Regular cardiac myocyte (primary cell): ENCODE measurements at places on chromosomes 11 and 22. TPM values are rescaled to one million over a fixed set of nuclear protein-coding genes. Genes with fewer than 3 reads are reported as not detected.

Gene ALDH3B2
- not detected in 2 replicates for total RNA-seq

Gene IL18
- total RNA-seq: under 0.01 TPM in 2 replicates

Gene RAPSN
- total RNA-seq: under 0.01 and 0.19 TPM in 2 replicates

Gene ZMAT5
- 20.9 and 22.0 TPM in 2 replicates for total RNA-seq

Gene LMO2
- 8.2 and 38.2 TPM in 2 replicates for total RNA-seq

Gene AQP11
- total RNA-seq: 1.2 and 2.3 TPM in 2 replicates

Gene HSPB2
- 0.28 and 0.77 TPM in 2 replicates for total RNA-seq

Gene NAALAD2
- 0.58 and 0.85 TPM in 2 replicates for total RNA-seq

Gene OR51B5
- 0.28 TPM in 1 of 2 replicates, not detected in the other for total RNA-seq

Gene SRSF8
- 15.2 and 25.3 TPM in 2 replicates for total RNA-seq

Gene CAVIN3
- 189 and 198 TPM in 2 replicates for total RNA-seq

Gene DNAJB7
- total RNA-seq: not detected in 2 replicates

Gene ADAMTS15
- 13.5 and 29.1 TPM in 2 replicates for total RNA-seq

Gene P4HA3
- total RNA-seq: 13.4 and 47.9 TPM in 2 replicates

Gene C2CD3
- 11.8 and 14.4 TPM in 2 replicates for total RNA-seq

Gene FXYD6
- under 0.01 and 0.28 TPM in 2 replicates for total RNA-seq

Gene SLC16A8
- total RNA-seq: 0.38 and 0.85 TPM in 2 replicates

Gene CRYBB3
- not detected in 2 replicates for total RNA-seq

Gene FREY1
- total RNA-seq: 0.85 and 0.96 TPM in 2 replicates

Gene MS4A4A
- total RNA-seq: not detected in 2 replicates

Gene LARGE2
- not detected in 2 replicates for total RNA-seq

Gene MPZL2
- 0.19 and 1.1 TPM in 2 replicates for total RNA-seq

Gene SHISAL1
- 0.77 and 2.0 TPM in 2 replicates for total RNA-seq

Gene TMEM45B
- total RNA-seq: not detected in 2 replicates

Gene PHF21B
- total RNA-seq: not detected in 2 replicates

Gene TSKU
- total RNA-seq: 10.5 and 15.2 TPM in 2 replicates

Gene APOA5
- total RNA-seq: under 0.01 TPM in 1 of 2 replicates, not detected in the other

Gene SLC22A8
- not detected in 2 replicates for total RNA-seq

Gene EEF1G
- total RNA-seq: 1,480 and 1,535 TPM in 2 replicates

Gene INPP5J
- under 0.01 TPM in 1 of 2 replicates, not detected in the other for total RNA-seq

Gene TMPRSS5
- 0.28 TPM in 1 of 2 replicates, not detected in the other for total RNA-seq

Gene GUCY1A2
- total RNA-seq: 1.4 and 2.5 TPM in 2 replicates

Gene ANGPTL5
- under 0.01 and 0.28 TPM in 2 replicates for total RNA-seq

Gene GRK3
- 1.7 and 2.0 TPM in 2 replicates for total RNA-seq

Gene DENND6B
- 1.3 and 2.0 TPM in 2 replicates for total RNA-seq
